ENCODE measurements at places on chromosomes 2 and 18.
A peak's percentile ranks its signal among the peaks of the same experiment; 100 is the strongest.

DNA sequence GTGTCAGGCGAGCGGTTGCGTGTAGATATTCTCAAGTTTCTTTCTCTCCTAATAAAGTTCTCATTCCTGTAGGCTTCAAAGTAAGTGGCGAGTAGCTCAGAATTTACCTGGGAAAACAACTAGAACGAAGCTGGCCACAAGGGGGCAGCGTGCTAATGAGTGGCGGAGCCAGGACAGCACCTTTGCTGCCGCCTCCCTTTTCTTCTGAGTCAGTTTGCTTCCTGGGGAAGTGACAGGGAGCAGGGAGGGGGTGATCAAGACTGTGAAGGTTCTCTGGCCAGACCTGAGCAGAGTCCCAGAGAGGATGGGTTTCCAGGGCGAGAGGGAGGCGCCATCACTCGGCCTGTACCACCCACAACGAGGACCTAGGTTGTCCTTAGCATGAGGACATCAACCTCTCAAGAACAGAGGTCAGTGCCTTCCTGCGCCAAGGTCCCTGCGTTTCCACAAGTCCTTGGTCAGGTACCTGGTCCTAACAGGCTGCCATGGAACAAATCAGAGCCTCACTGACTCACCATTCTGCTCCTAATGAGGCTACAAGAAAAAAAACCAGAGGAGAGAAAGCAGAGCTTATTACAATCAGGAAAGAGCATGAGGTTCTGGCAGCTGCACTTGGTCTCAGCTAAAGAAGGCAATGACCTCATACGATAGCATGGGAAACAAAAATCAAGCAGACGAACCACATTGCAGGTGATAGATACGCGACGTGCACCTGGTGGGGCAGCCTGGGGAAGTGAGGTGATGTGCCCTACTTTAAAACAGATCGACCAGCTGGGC, 98.7 kb downstream of the PLB1 start:
- peak; percentile 97 for DNase-seq

DNA sequence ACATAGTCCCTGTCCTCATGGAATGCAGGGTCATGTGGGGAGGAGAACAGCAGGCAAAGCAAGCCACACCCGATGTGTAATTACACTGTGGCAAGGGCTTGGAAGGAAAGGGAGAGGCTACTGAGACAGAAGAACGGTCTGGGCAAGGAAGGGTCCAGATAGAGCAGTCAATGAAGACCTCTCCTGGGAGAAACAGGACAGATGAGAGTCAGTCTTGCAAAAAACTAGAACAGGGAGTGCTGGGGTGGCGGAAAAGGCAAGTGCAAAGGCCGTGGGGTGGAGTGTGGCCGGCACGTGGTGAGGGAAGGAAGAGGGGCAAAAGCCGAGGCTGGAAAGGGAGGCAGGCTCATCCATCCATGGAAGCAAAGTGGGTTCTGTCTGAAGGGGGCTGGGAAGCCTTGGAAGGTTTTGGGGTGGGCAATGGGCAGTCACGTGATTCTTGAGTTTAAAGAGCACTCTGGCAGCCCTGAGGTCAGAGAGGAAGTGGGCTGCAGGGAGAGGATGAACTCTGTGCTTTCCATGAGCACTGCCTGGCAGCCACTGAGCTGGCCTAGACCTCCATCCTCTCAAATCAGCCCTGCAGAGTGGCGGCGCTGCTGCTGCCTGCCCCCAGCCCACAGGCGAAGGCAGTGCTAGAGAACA, 182.2 kb downstream of the INHBB start:
- DNase-seq, result no peak

GRCh38 chr18:58529714-58530354, 99.1 kb downstream of the ALPK2 start:
- DNase-seq, result peak; percentile 71

GRCh38 chr18:76709659-76710645, 112.4 kb upstream of the ZNF236 start:
- peak; percentile 87 for DNase-seq

- DNase-seq, result peak; percentile 91
These were observed 59.3 kb downstream of the EMILIN2 start for GRCh38 chr18:2905854-2906703.

GRCh38 chr2:85753525-85754312, at the start of gene ATOH8:
TSS of gene ATOH8 (plus strand) at chr2:85753991. CDS start at chr2:85754190, 199 bp downstream.
- peak; percentile 96 for DNase-seq

DNA sequence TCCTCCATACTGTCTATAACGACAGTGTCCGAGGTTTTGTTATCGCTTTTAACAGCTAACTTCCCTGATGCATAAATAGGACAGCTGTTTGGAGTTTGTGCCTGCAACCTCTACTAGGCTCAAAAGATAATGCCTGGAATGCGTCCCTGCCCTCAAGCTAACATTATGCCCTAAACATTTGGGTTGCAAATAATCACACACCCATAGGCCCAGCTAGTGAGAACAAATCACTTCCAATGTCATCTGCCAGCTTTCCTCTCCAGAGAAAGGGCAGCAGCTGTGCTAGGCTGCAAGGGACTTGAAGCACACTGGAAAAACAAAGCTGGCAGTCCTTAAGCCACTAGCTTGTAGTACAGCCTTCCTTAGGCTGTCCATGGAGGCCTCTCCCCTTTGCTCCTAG, 201.8 kb upstream of the LYPD1 start:
- DNase-seq, result no peak

DNA sequence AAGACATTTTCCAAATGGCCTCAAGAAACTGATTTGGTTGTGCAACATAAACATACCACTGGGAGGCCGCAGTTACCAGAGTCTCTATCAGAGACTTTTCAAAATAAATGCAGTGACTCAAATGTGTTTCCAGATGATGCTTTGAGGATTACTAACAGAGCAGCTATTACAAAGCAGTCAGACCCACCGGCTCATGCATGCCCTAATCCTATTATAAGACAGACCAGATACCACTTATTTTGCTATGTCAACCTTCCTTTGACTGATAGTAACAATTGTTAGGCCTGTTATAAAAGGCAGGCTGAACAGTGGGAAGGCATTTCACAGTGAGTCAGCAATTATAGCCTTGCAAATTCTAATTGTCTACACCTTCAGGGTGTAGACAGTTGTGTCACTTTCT, 217.7 kb downstream of the LRRTM1 start:
- DNase-seq, result no peak

- peak; percentile 67 for DNase-seq
These were observed 112.0 kb upstream of the THOC1 start for GRCh38 chr18:379681-380330.

GRCh38 chr2:213105212-213105611, 46.2 kb downstream of the IKZF2 start:
- no peak for DNase-seq

- DNase-seq, result peak; percentile 67
These were observed 207.0 kb downstream of the CYP26B1 start for GRCh38 chr2:71940695-71941094.

DNA sequence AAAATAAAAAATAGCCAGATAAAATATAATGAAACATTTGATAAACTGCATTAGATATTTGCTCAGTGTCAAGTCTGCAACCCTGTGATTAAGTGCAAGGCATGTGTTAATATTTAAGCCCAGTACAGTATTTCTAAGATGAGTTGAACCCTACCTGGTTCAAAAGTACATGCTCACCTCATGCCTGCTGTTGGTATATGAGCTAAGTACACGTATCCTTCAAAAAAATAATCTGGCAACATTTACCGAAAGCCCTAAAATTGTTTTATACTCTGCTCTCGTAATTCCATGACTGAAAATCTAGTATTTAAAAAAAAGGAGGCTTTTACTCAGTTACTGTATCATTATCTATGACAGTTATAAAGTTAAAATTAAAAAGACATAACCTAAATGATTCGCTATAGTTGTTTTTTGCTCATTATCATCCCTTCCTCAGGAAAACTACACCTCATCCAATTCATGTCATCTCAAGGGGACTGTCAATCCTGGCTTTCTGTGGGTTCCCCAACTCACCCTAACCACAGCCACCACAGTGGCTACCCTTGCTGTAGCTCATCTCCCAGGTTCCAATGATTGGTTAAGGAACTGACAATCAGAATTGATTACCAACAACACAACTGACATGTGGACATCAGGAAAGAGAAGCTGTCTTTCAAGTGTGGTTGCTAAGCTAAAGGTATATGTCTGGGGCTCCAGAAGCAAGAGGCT, 10.6 kb downstream of the TLK1 start:
- no peak for DNase-seq

GRCh38 chr2:71043531-71044407, 24.7 kb upstream of the NAGK start:
- DNase-seq, result no peak

Measured in right cardiac atrium (tissue), 5 donors.